Caki2 (cell line): ENCODE measurements at places on chromosomes 1 and 21. TPM values are rescaled to one million over a fixed set of nuclear protein-coding genes. Genes with fewer than 3 reads are reported as not detected.

- no peak for DNase-seq
Measured at GRCh38 chr1:119011706-119012105, 23.6 kb upstream of the TBX15 start.

DNA sequence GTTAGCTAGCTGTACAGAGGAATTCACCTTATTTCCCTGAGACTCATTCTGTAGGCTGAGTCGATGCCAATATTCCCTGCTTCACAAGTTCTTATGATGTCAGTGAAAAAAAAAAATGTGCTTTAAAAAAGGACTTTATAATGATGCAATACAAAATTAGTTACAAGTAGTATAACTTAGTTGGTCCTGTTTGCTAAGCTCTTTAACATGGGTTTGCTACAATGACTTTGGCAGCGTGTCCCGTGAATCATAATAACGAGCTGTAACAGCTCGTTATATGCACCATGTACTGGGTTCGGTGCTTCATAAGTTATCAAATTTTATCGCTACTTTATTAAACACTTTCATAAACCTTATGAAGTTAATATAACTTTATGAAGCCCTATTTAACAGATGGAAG, 349.7 kb downstream of the LMX1A start:
- DNase-seq: no peak

- no peak for DNase-seq
Measured at GRCh38 chr1:31595836-31596736, 19.8 kb downstream of the TINAGL1 start.

DNA sequence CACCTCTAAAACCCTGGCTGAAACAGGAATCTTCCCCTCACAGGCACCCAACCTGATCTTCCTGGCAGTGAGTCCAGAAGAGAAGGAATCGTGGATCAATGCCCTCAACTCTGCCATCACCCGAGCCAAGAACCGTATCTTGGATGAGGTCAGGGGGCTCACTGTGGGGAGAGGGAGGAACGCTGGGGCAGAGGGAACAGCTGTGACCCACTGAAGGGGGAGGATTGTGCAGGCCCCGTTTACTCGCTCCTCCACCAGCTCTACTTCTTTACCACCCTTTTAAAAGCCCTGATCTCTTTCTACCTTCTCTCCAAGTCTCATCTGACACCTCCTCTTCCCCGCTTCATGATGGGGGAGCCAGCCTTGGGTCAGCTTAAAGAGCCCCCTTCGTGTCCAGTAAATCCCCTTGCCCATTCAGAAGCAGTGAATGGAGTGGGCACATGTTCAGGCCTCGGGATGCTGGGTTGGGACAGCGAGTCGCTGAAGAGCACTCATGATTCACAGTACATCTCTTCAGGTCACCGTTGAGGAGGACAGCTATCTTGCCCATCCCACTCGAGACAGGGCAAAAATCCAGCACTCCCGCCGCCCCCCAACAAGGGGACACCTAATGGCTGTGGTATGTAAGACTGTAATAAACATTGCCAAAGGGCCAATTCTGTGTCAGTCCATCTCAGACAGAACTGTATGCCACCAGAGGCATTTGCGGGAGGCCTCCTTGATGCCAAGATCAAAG, 7.3 kb downstream of the PLEKHO1 start:
- no peak for DNase-seq

DNA sequence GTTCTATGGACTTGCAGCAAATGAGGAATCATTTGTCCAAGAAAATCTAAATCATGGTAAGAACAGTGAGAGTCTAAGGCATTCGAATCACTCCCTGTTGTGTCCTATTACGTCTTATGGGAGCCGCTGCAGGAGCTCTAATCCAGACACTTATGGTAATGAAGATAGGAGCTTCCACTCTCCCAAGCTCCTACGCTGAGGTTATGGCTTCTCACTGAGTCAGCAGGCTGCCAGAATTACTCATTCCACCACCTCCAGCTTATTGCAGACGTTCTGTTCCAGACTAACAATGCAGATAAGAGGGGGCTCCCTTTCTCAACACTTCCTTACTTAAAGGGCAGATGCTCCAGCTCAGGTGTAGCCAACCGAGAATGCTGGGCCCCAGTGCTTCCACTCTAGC, 212.6 kb downstream of the GREM2 start:
- DNase-seq: peak; percentile 13

DNA sequence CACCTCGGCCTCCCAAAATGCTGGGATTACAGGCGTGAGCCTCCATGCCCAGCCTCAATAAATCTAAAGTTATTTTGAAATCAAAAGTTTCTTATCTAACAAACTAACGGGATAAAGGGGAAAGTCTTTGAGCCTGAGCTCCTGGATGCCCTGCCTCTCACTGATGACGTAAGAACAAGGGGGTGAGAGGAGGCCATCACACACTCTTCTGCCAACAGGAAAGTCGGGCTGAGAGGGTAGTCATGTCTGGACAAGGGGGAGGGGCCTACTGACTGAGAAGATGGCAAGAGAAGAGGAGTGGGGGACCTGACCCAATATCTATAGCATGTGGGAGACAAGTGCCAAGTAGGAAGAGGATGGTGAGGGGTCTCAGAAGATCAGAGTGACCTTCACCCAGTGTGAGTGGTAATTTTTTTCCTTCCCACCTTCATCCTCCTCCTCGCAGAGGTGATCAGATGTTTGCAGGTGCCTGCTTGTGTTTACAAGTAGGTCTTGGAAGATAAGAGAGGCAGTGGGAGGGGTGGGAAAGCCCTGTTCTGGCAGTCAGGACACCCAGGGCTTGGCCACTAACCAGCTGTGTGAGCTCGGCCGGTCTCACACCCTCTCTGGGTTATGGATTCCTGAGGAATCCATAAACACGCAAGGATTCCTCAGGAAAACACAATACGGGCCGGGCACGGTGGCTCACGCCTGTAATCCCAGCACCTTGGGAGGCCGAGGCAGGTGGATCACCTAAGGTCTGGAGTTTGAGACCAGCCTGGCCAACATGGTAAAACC, 9.6 kb downstream of the UQCRHL start:
- DNase-seq: peak; percentile 66

DNA sequence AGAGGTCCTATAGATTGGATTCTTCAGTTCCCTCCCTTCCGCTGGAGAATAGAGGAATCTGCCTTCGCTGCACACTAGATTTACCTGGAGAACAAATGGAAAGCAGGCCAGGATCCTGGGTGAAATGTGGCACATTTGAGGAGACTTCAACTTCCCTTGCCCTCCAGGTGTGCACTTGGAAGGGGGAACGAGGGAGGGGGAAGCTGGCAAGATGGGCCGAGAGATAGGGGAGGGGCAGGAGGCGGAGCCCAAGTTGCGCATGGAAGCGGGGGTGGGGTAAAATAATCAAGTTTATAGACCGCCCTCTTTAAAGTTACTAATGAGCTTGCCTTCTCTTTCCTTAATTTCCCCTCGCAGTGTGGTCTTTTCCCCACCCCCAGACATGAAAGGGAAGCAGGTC, 155.7 kb upstream of the CAMK1G start:
- DNase-seq: no peak

DNA sequence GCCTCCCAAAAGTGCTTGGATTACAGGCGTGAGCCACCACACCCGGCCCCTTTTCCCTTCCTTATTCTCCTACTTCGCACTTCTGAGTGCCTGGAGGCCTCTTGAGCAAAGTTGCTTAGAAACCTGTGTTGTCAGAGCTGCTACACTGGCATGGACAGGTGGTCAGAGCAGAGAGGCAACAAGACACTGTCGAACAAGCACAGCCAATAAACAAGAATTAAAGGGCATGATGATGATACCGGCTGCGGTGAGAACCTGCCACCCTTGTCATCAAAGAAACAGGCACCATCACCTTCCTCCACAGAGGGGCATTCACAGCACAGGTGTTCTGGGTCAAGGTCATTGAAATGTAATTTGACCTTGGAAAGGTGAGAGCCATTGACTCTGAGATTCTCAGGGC, 23.3 kb downstream of the STUM start:
- DNase-seq: no peak

DNA sequence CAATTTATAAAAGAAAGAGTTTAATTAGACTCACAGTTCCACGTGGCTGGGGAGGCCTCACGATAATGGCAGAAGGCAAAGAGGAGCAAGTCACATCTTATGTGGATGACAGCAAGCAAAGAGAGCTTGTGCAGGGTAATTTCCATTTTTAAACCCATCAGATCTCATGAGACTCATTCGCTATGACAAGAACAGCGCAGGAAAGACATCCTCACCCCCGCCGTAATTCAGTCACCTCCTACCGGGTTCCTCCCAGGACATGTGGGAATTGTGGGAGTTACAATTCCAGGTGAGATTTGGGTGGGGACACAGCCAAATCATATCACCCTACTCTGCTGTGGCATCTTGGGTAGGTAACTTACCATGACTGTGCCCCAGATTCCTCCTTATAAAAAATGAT, 79.8 kb downstream of the AK5 start:
- no peak for DNase-seq

The AGO3 gene
- total RNA-seq: 7.6 and 8.9 TPM in 2 replicates

DNA sequence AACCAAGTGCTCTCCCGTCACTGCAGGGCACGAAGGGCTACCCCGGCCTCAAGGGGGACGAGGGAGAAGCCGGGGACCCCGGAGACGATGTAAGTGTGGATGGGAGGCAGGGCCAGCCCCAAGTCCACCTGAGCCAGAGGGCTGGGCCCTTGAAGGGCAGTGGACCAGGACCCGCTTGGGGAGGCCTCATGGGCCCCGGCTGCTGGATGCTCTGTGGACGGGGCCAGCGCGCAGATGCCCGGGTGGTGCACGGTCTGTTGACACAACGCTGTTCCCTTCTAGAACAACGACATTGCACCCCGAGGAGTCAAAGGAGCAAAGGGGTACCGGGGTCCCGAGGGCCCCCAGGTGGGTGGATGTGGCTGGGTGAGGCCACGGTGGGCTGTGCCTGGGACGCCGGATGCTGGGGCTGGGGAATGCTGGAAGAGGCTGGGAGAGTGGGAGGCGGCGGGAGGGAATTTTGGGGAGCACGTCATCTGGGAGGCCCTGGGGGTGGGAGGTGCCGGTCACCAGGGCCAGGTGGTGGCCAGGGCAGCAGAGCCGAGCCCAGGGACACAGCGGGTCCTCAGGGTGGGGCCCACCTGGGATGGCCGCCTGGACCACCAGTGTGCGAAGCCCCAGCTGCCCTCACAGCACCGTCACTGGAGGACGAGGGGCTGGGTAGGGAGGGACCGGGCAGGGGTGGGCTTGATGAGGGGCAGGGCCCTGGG, 17.5 kb downstream of the COL6A1 start:
- no peak for DNase-seq

DNA sequence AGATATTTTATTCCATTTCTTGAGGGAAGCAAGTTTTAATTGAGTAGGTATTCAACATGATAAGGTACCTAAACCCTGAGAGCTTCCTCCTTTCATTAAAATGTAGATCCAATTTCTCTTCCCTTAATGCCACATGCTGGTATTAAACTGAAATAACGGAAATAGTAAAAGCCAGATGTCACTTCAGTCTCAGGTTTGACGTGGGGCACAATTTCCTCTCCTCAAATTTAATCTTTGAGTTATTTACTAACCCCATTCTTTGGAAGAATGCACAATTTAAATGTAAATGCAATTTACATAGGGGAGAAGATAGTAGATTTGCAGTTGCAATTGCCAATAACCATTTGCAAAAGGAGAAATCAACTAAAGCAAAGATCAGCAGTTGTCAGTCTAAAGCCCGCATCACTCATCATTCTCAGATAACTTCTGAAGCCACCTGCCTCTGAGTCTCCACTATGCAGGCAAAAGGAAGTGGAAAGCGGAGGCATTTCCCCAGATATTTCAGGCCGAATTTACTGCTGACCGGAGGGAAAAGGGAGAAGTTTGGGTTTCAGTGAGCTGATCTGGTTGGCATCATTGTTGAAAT, 2.1 kb upstream of the LEMD1 start:
- no peak for DNase-seq

The C1QA gene
- not detected in 2 replicates for total RNA-seq

The REN gene
- not detected in 2 replicates for total RNA-seq

DNA sequence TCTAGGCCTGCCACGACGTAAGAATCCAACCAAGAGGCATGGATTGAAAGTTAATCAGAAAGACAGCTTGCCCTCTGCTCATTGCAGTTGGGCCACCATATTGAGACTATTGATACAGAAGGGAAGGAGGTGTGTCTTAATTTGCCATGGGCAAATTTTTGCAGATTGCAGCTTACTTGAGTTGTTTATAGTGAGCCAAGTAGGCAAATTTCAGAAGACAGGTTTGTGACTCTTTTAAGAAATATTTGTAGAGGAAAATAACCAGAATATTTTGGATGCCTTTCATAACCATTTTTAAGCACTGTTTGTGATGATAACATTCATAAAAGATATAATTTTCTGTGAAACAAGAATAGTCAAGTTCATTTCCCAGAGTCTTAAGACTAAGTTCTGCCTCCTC, 74.1 kb downstream of the PRDM2 start:
- DNase-seq: no peak

The NT5C1A gene
- total RNA-seq: not detected in 2 replicates

GRCh38 chr1:245503548-245503947, 348.8 kb downstream of the KIF26B start:
- DNase-seq: no peak

The LINGO4 gene
- not detected in 2 replicates for total RNA-seq

- no peak for DNase-seq
Measured at GRCh38 chr1:211259638-211260126, 516 bp downstream of the RCOR3 start.

GRCh38 chr1:245277276-245277675, 122.5 kb downstream of the KIF26B start:
- DNase-seq: no peak

The DNALI1 gene
- total RNA-seq: 0.72 and 2.5 TPM in 2 replicates

DNA sequence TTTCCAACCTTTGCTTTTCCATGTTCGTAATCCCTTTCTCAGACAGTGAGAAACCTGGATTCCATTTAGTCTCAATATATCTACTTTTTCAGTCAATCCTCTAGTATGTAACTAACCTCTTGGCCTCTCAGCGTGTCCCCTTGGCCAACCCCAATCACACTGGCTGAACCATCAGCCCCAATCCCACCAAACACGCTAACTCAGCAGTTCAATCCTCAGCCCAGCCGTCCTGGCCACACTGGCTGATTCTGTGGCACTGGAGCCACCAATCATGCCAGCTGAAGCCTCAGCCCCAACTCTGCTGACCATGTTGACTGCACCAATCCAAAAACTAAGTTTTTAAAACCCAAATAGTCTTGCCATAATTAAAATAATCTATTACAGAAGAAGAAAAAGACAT, 6.6 kb upstream of the MGST3 start:
- DNase-seq: no peak

DNA sequence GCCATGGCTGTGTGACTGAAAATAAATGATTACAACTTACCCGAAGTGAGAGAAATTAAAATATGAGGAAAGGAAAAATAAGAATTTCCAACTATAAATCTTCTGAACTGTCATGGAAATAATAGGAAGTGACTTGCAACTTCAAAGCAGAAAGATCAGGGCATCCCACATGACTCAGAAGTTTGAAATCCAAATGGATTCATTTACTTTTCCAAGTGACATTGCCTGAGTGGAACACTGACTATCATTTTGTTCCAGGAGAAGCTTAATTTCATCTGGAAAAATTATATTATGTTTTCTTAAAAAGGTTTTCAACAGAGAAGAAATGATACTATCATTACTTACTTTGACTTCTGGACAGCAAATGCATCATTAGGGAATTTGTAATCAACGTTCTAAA, 110.8 kb downstream of the GREM2 start:
- no peak for DNase-seq
